Hypothalamus (tissue), 51 donors: ENCODE measurements at places on chromosomes 3 and 15.
A peak's percentile ranks its signal among the peaks of the same experiment; 100 is the strongest.

GRCh38 chr3:55442861-55443260, 44.2 kb downstream of the WNT5A start:
- no peak for DNase-seq

- no peak for DNase-seq
Measured at GRCh38 chr3:60912876-60913275, 338.4 kb downstream of the FHIT start.

DNA sequence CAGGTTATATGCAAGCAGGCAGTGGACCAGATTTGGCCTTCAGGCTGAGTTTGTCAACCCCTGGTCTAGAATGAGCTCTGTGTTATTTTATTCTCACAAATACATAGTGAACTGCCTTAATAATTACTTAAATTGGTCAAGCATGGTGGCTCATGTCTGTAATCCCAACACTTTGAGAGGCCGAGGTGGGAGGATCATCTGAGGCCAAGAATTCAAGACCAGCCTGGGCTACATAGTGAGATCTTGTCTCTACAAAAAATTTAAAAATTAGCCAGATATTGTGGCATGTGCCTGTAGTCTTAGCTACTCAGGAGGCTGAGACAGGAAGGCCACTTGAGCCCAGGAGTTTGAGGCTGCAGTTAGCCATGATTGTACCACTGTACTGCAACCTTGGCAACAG, 15.0 kb downstream of the PLS1 start:
- no peak for DNase-seq

- DNase-seq: no peak
Measured at GRCh38 chr3:73431183-73431900, 193.4 kb downstream of the PDZRN3 start.

DNA sequence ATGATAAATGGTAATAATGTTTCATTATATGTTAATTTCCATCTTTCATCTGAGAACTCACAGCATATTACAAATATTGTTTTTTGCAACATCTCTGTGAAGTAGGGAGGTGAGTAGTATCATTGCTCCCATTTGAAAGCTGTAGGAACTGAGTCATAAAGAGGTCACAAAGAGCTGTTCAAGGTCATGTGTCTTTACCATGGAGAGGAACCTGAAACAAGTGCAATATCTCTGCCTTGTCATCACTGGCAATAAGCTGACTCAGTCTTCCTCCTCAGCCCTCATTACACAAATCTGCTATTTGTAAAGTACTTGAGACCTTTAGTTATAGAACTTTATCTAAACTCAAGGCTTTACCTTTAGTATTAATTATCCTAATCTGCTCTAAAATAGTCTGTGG, 4.4 kb upstream of the ATP13A4 start:
- DNase-seq: no peak

DNA sequence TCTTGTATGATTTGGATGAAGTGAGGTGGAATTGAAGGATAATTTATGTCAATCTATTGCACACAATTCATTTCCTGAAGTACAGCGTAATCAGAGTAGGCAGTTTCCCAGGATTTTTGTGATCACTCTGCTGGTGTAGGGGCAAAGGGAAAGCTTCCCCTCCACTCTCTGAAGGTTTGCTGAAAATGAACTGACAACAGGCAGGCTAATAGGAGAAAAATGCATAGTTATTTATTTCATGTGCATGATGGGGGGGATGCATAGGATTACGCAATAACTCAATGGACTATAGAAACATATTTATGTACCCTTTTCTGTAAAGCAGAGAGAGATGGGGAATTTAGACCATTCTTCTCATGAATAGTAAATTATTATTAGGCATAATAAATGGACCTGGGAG, 872.9 kb downstream of the NAALADL2 start:
- no peak for DNase-seq

- DNase-seq: no peak
Measured at GRCh38 chr3:38278841-38279240, 3.3 kb upstream of the SLC22A14 start.

DNA sequence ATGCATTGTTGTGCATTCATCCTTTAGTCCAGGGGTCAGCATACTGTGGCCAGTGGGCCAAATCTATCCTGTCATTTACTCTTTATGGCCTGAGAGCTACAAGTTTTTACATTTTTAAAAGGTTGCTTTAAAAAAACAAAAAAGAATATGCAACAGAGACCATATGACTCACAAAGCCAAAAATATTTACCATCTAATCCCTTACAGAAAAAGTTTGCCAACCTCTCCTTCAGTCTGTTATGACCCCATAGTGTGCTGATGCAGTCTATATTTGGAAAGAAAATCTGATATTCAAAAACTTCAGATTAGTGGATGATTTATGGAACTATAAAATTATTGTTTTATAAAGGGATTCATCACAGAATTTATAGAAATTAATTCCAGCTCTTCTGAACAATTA, 237.5 kb upstream of the IL12A start:
- no peak for DNase-seq

GRCh38 chr15:74322558-74323180, 44.8 kb downstream of the CYP11A1 start:
- DNase-seq: no peak

GRCh38 chr3:9173445-9173844, 76.0 kb downstream of the SRGAP3 start:
- no peak for DNase-seq

GRCh38 chr3:66093981-66094380, 55.3 kb upstream of the MAGI1 start:
- DNase-seq: no peak

DNA sequence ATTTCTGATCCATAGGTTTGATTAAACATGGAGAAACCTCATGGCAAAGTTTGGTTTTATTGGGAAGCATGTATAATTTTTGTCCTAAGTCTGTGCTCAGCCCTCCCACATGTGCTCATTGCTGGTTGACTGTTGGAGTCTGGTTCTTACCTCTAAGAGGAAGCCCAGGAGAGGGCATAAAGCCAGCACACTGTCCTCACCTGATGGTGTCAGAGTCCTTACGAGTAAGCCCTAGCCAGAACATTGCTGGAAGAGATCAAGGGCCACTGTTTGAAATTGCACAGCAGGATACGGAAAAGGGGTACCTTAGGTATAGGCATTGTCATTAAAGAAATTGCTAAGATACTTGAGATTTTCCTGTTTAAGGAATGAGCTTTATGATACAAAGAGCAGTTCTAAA, 21.3 kb downstream of the MLH1 start:
- DNase-seq: no peak

GRCh38 chr3:96931119-96931862, 116.9 kb downstream of the EPHA6 start:
- no peak for DNase-seq

DNA sequence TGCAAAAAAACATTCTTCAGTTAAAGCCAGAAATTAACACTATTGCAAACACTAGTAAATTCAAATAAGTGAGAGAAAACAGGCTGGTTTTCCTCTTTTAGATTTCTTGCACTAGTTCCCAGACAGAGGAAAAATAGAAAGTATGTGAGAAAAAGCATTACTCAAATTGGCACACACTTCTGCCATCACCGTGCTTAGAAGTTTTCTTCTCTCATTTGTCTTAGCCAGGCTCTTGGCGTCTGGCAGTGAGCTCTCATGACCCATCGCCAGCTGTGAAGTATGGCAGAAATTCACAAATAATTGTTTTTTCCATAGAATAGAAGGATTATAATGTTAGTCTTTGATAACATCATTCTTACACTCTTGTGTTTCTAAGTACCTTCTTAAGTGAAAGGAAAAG, 515.9 kb downstream of the GBE1 start:
- DNase-seq: peak; percentile 0

DNA sequence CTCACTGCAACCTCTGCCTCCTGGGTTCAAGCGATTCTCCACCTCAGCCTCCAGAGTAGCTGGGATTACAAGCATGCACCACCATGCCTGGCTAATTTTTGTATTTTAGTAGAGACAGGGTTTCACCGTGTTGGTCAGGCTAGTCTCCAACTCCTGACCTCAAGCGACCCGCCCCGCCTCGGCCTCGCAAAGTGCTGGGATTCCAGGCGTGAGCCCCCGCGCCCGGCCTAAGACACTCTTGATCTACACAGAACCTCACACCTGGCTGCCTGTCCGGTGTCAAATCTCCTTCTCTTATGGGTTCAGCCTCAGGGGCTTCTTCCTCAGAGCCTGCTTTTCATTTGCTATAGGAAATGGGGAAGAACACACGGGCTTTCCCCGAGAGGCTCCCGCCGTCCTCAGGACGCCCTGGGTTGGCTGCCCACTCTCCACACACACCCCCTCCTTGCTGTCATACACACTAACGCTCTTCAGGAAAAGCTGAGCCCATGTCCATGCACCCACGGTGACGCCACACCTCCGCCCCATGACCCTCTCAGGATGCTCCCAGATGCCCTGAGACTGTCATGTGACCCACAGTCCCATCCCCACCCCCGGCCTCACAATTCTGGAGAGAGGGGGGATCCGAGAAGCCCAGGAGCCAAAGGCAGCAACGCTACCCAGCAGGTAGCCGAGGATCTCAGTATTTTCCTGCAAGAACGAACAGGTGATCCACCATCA, 10.4 kb downstream of the TMEM44 start:
- no peak for DNase-seq

DNA sequence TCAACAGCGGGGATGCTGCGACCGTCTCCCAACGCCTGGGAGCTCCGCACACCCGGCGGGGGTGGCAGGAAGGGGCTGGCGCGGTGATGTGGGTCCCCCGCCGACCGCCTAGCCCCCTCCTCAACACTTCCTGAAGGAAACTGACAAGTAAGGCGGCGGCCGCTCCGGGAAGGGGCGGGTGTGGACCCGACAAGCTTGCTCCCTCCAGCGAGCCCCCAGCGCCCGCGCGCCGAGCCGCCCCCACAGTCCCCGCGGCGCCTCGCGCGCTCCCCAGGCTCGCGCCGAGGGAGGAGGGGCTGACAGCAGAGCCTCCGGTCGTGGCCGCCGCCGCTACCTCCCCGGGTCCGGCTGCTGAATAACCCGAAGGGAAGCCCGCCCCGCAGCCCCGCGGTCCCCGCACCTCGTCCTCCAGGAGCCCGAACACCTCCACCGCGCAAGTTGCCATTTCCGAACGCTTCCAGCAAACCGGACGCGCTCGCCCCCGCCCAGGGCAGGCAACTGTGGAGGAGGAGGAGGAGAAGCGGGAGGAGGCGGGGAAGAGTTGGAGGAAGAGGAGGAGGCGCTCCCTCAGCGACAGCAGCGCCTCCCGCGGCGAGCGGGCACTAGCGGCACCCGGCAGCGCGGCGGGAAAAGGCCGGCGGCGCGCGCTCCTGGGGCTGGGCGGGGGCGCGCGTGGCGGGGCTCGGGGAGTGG, at the start of gene NEDD4:
TSS of gene NEDD4 (minus strand) at position 502 of the 693 bp plus-strand sequence. CDS start at position 445, 57 bp downstream.
- DNase-seq: peak; percentile 64

GRCh38 chr15:38455092-38455491, 1.2 kb downstream of the FAM98B start:
- DNase-seq: no peak

DNA sequence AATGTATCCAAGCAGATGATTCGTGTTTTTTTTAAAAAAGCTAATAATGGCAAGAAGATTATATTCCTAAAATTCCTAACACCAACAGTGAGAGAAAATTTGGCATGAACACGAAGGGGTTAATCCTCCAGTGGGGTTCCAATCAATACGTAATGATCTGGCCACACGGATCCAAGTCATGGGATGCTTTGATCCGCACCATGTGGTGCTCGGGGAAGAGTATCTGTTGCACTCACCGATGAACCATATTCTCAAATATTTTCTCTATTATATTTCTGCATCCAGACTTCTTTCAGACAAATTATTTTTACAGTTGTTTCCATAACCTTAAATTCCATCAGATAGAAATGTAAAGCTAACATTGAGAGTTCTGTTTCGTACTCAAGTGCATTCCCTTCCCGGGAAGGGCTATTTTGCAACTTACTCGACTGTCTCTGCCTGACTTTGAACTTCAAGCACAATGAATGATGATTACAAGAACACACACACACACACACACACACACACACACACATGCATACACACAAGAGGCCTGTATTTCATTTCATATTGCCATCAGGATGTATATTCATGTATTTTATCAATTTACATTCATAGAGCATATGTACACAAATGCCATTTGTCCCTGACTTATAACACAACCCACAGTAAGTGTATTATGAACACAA, 567.2 kb downstream of the FOXP1 start:
- DNase-seq: no peak

- no peak for DNase-seq
Measured at GRCh38 chr3:86744051-86744450, 246.9 kb downstream of the VGLL3 start.

DNA sequence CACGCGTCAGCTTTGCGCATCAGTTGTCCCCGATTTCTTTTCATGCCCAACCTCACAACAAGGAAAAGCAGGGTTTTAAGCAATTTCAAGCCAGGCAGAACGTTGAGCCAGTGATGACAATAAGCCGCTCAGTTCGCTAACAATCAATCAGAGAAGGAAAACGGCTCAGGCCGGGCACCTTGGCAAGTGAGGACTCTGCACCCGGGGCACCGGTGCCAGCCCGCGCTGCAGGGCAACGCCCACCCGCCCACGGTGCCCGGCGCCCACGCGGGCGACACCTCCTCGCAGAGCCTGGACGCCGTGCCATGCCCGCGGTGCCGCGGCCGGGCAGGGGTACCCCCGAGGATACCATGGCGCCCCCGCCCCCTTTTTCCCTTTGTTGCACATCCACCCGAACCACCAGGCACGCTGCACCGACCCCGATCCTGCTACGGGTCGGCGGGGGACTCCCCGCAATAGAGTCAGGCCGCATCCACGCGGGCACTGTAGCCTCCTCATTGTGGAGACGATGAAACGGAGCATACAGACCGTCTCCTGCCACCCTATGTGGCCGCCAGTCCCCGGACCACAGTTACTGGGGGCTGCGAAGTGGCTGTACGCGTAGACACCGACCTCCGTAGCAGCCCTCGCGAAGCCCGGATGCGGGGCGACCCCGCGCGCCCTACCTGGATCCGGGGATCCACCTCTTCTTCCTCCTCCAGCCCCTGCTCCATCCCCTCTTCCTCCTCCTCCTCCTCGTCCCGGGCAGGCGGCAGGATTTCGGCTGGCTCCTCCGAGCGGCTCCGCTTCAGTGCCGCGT, 581 bp downstream of the SH3BP5 start:
- DNase-seq: no peak

GRCh38 chr3:99865321-99865720, 47.7 kb downstream of the CMSS1 start:
- DNase-seq: no peak

- no peak for DNase-seq
Measured at GRCh38 chr15:101250873-101251829, 697 bp downstream of the CHSY1 start.

DNA sequence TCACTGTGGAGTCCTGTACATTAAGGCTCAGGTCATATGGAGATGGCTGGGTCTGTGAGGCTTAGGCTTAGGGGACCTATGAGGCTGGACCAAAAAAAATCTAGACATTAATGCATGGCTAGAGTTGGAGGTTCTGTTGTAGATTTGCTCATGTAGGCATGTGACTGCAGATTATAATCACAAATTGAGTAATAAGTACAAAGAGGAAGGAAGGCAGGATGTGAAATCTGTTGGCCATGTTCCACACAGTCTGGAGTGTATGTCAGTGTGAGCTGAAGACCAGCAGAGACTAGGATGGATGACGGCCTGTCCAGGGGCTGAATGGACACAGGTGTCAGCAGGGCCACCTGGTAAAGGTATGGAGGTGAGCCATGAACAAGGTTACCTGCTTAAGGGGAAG, at the start of gene ST3GAL6:
TSS of gene ST3GAL6 (plus strand) at position 265 of the 400 bp plus-strand sequence. CDS start 5,101 bp downstream, outside the sequence.
- DNase-seq: no peak
